Right renal cortex interstitium (tissue), 3 donors: ENCODE measurements at places on chromosomes 12 and 14. TPM values are rescaled to one million over a fixed set of nuclear protein-coding genes. Genes with fewer than 3 reads are reported as not detected.

Gene EML5
- polyA plus RNA-seq: 3.1 TPM

Gene ERP27
- 40.5 TPM for polyA plus RNA-seq

Gene INSM2
- polyA plus RNA-seq: not detected

Gene P2RX2
- 0.86 TPM for polyA plus RNA-seq

Gene PPP2R3C
- polyA plus RNA-seq: 47.6 TPM

Gene ULK1
- 20.5 TPM for polyA plus RNA-seq

Gene TRIP11
- 39.9 TPM for polyA plus RNA-seq
